MG63 (cell line): ENCODE measurements at places on chromosomes 16 and 17. TPM values are rescaled to one million over a fixed set of nuclear protein-coding genes. Genes with fewer than 3 reads are reported as not detected.

DNA sequence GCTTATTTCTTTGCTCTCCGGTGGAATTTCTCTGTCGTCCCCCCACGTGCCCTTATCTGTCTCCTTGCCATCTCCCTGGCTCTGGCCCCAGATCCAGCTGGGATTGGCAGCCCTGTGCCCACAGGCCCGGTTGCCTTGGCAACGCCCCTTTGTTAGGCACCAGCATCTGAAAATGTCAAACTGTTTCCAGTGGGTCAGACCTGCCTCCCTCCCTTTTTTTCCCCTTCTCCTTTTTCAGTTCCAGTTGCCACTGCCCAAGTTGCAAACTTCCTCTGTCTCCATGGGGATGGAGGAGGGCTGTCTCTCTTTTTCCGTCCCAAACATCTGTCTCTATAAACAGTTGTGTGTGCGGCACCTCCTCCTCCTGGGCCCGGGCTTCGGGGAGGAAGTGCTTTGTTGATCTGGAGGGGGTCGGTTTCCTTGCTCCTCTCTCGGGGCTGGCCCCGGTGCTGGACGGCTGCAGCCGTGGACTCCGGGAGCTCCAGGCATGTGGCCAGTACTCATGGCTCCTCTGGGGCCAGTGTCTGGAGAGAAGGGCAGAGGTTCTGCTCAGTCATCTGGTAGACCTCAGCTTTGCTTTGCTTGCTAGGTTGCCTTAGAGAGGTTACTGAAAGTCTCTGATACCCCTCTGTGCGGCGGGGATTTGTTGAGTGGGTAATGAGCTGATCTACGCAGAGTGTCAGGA, 35.3 kb downstream of the SOCS3 start:
- DNase-seq, result peak; percentile 80

Gene HS3ST6
- total RNA-seq, result not detected in 2 replicates

Gene CFAP97D1
- not detected in 2 replicates for total RNA-seq

DNA sequence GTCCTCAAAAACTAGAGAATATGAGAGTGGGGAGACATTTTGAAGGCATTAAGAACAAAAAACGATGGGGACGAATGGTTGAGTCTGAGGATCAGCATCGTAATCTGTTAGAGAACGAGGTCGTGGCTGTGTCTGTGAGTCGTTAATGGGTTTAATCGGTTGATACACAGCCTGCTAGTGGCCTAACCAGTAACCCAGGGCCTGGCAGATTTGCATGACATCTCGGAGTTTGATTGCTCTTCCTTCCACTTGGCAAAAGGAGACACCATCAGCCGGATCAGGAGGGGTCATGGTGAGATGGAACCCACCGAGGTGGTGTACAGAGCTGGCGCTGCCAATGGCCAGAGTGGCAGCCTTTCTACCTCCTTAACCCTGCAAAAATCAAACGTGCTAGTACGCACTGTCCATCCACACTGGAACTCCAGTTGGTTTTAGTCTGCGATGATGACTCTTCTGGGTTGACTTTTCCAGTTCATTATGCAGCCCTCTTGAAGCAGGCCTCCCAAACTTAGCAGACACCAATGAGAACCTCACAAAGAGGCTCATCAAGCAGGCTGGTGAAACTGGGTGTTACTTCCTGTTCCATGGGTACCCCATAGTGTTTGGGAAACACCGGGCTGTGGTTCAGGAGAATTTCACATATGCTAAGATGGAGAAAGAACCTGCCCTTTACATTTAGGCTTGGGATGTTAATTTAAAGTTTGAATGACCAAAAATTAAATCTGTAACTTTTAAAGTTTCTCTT, 4.1 kb downstream of the HS3ST3B1 start:
- DNase-seq, result no peak

DNA sequence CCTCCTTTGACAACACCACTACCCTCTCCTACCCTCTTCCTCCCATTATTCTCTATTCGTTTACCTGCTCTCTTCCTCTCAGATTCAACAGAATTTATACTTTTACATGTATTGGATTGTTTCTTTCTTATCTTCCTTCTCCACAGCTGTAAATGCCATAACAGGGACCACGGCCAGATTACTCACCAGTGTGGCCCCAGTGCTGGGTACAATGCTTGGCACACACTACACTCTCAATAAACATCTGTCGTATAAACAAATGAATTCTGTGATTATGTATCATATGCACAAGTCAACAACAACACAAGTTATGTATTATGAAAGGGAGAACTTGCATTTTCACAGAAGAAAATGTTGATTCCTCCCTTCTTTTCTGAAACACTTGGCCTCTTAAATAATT, 20.0 kb downstream of the AARSD1 start:
- peak; percentile 88 for DNase-seq

DNA sequence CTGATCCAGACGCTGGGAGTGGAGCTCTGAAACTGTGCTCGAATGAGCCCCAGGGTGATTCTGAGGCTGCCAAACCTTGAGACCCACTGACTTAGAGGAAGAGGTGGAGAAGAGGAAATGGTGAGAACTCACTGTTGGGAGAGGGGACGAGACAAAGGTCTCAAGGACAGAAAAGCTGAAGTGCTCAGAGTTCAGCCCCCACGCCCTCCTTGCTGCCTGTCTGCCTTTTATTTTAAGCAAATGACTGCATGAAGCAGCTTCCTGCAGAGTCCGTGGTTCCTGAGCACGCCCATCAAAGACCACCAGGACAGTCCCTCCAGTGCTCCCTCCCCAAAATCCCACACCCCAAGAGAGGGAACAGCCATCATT, 20.4 kb downstream of the COTL1 start:
- no peak for DNase-seq

Gene SLC2A4
- not detected in 2 replicates for total RNA-seq

Gene HEXIM2
- total RNA-seq, result 20.6 and 34.3 TPM in 2 replicates

- no peak for DNase-seq
These were observed 25.3 kb downstream of the USP43 start for GRCh38 chr17:9670596-9670995.

GRCh38 chr17:57135789-57136291, 50.8 kb downstream of the AKAP1 start:
- DNase-seq, result no peak

Gene ITGB4
- not detected in 2 replicates for total RNA-seq

DNA sequence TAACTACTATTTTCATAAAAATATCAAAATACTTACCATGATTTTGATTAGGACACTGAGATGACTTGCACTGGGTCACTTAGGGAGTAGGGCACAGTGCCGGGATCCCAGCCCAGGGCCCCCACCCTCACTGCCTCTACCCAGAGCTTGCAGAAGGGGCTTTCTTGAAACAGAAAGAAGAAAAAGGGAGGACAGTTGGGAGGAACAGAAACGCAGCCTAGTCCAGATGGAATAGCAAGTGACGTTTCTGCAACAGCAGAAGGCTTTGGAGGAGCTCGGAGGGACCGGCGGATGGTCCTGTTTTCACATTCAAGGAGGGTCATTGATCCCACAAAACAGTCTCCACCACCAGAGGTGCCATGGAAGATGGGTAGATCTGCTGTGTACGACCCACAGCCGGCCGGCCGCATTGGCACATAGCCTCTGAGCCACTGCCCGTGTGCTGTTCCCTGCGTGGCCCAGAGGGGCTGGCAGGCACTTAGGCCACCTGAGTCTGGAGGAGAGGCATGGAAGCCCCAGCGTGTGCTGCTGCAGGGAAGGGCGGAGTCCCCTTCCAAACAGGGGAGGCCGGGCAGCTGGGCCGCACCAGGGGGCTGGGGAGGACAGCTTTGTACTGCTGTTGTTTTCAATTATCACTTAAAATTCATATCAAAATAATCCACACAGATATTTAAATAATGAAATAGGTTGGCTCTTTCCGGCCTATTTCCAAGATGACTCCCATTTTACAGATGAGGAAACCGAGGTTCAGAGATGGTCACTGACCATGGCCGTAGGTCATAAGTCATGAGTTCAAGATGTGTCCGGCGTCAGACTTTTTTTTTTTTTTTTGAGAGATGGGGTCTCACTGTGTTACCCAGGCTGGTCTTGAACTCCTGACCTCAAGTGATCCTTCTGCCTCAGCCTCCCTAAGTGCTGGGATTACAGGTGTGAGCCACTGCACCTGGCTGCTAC, 22.9 kb upstream of the GSG1L start:
- no peak for DNase-seq

- no peak for DNase-seq
These were observed 52.3 kb downstream of the RPGRIP1L start for GRCh38 chr16:53651357-53651756.

Gene RAMP2
- total RNA-seq, result not detected in 2 replicates

DNA sequence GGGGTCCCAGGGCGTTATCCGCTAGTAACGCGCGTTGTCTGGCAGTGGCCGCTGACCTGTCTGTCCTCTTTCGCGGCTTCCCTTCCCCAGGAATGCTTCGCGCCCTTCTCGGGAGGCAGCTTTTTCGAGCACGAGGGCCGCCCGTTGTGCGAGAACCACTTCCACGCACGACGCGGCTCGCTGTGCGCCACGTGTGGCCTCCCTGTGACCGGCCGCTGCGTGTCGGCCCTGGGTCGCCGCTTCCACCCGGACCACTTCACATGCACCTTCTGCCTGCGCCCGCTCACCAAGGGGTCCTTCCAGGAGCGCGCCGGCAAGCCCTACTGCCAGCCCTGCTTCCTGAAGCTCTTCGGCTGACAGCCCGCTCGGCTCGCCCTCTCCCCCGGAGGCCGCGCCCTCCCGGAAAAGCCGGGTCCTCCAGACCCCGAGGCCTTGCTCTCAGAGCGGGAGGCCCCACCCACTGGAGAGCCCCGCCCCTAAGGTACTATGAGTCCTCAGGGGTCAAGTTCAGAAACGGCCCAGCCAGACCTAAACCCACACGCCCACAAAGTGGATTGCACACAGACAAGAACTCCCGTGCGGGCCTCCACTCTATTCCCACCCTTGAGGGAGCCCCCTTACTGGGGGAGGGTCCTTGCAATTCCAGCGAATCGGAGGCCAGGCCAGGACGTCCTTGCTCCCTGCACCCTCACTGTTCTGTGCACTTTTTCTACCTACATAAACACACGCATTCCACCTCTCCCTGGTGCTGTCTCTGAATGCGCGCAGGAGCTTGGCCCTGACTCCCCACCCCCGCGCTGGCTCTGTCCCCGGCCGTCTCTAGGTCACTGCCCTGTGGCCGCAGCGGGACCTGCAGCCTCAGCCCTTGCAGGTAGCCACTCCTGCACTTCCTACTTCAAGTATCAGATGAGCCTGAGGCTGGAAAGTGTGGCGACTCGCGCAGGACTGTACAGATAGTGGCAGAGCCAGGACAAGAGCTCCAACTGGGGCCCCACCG, 5.4 kb upstream of the SLC5A2 start:
- DNase-seq, result no peak

DNA sequence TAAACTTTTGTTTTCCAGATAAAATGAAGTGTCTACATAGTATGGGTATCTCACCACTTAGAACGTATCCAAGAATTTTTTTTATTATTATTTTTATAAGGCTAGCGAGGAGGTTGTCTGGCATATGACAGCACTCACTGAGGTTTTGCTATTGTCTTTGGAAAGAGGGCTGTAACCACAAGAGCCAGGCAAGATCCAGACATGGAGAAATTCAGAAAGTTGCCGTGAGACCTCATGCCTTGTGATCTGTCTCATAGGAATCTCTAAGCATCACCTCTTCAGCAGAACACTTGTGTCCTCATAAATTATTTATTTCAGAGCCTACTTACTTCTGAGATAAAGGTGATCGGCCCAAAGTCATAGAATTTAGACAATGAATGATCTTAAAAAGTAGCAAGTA, 410.8 kb downstream of the CDH11 start:
- DNase-seq, result peak; percentile 20
